ENCODE measurements at places on chromosomes 2 and 18.

DNA sequence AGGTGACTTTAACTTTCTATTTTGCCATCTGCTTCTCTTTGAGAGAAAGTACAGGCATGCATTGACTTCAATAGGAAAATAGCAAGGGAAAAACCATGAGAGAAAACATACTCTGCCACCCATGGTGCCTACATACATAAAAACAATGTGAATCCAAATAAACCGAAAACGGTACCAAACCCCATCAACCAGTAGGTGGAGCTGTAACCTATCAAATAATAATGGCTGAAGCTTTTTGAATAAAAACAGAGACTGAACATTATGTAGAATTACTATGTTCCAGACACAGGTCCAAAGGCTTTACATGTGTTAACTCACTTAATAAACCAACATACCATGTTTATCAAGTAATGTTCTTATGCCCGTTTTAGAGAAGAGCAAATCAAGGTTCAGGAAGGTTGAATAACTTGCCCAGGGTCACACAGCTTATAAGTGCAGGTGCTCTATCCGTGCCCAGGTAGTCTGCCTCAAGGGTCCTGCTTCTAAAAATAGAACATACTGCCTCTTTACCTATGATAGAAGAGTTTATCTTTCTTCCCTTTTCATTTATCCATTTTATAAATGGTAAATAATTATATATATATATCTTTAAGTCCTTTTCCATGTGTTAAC is 293.9 kb upstream of the SYT4 start:
- no peak for DNase-seq

- DNase-seq, result no peak
These were observed 332.3 kb downstream of the NCKAP5 start for GRCh38 chr2:133235968-133236367.

DNA sequence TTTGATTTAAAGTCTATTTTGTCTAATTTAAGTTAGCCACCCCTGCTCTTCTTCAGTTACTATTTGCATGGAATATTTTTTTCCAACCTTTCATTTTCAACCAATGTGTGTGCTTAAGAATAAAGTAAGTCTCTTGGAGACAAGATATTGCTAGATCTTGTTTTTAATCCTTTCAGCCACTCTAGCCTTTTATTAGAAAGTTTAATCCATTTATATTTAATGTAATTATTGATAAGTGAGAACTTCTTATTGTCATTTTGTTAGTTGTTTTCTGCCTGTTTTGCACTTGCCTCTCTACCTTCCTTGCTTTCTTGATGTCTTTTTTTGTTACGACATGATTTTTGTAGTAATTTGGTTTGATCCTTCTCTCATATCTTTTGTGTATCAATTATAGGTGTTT is 46.4 kb downstream of the CCDC148 start:
- DNase-seq, result no peak

DNA sequence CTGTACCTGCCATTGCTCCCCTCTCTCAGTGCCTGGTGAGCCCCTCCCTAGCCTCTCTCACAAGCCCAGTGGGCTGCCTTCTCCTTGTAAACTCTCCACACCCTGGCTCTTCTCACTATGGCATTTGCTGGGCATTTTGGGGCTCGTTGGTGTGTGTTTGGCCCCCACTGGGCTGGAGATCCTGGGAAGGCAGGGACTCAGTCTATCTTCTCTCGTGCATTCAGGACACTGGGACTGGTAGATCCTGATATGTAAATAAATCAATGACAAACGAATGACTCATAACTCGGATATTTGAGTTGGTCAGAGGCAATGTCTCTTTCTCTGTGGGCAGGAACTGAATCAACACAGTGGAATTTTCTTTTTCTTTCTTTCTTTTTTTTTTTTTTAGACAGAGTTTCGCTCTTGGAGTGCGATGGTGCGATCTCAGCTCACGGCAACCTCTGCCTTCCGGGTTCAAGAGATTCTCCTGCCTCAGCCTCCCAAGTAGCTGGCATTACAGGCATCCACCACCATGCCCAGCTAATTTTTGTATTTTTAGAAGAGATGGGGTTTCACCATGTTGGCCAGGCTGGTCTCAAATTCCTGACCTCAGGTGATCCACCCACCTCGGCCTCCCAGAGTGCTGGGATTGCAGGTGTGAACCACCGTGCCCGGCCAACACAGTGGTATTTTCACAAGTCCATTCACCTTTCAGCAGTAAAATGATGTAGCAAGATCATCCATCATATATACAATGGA is 144.6 kb upstream of the SPRED2 start:
- no peak for DNase-seq

DNA sequence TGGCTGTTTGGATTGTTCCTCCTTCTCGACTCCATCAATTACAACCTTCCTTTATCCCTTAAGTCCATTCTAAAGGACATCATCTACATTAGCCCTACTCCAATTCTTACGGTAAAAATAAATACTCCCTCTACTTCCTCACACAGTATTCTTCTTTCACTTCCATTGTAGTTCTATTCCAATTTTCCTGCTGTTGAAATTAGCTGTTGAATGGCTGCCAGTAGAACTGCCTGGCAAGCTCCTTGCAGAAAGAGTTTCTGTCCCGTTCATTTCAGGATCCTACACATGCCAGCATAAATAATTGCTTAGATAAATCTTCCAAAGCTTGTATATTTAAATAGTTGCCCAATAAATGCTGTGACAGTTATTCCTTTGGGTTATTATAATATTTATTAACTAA is 459.3 kb upstream of the TRIB2 start:
- no peak for DNase-seq

DNA sequence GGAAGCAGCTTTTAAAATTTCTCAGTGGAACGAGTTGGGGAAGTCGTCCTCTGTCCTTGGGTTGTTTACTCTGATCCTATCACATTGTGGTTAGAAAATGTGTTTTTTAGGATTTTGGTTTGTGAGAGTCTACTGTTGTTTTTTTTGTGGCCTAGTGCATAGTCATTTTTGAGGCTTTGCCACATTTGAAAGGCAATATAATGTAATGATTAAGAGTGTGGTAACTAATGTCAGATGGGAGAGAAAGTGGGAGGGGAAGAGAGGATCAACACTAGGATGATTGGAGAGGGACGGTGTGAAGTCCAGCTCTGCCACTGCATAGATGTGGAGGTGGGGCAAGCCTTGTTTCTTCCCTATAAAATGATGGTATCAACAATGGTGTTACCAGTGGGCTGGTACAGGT is 8.5 kb downstream of the SP140L start:
- no peak for DNase-seq

- DNase-seq, result no peak
These were observed 21.9 kb upstream of the EMILIN2 start for GRCh38 chr18:2824865-2825264.
